ENCODE measurements at places on chromosomes 6 and 20.
A peak's percentile ranks its signal among the peaks of the same experiment; 100 is the strongest.

GRCh38 chr6:157744102-157744601, 78.9 kb upstream of the SNX9 start:
- DNase-seq = no peak

- no peak for DNase-seq
Observed at GRCh38 chr6:28220257-28221133, 4.6 kb upstream of the ZSCAN9 start.

GRCh38 chr6:4693173-4693970, 82.8 kb upstream of the CDYL start:
- no peak for DNase-seq

DNA sequence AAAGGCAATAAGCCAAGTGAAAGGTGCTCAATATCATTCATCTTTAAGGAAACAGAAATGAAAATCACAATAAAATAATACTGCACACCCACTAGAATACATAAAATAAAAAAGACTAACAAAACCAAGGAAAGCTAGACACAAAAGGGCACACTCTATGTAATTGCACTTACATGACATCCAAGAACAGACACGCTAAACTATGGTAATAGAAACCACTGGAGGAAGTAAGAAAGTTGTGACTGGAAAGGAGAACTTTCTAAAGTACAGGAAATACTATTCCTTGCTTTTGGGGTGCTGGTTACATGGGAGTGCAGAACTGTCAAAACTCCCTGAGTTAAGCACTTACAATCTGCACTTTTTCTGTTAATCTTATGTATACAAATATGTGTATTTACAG, 253.7 kb upstream of the RUNX2 start:
- DNase-seq = no peak

- no peak for DNase-seq
Observed at GRCh38 chr6:54992789-54993188, 146.2 kb downstream of the FAM83B start.

DNA sequence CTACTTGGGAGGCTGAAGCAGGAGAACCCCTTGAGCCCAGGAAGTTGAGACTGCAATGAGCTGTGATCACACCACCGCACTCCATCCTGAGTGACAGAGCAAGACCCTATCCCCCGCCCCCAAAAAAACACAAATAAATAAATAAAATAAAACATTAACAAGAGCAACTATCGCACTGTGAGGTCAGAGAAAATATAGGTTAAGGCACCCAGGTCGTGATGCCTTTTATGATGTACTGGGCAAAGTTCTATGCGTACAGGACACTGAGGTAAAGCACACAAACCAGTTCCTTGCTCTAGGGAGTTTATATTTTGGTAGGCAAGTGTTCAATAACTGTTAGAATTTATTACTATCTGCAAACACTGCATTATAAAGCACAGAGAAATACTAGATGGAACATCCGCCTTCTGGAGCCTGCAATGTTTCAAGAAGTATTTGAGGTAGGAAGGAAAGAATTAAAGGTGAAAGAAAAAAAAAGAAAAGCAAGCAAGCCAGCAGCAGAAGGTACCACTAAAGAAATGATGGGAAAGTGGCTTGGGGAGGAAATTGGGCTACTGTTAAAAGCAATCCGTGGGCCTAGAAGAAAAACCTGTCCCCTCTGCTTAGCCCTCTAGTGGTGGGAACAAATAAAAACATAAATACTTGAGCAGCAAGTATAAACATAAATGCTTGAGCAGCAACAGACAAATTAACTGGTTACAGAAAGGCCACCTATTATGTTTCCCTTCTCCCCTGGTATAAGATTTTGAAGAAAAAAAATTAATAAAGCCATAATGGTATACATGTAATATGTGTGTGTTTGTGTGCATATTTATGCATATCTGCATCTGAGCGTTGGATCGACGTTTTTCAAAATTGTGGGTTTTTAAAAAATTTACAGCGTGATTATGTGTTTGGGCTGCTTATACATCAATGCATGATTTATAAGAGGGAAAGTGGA, 128.0 kb downstream of the PHACTR1 start:
- peak; percentile 16 for DNase-seq
